Germinal center (tissue), 1 donor: ENCODE measurements at places on chromosomes 13 and 19.

DNA sequence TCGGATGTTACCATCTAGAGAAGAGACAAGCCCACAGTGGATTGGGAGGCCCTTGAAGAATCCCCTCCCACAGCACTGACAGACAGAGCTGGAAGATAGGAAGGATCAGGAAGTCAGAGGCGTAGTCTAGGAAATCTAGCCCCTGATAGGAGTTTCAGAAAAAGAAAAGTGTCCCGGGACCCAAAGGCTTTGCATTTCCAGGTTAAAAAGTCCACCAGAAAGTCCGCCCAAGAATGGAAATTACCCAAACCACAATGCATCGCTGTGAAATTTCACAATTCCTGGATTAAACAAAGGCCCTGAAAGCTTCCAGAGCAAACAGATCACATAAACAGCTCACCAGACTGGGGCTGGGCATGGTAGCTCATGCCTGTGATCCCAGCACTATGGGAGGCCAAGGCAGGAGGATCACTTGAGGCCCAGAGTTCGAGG lies 146.9 kb downstream of the KDM4B start:
- no peak for DNase-seq

DNA sequence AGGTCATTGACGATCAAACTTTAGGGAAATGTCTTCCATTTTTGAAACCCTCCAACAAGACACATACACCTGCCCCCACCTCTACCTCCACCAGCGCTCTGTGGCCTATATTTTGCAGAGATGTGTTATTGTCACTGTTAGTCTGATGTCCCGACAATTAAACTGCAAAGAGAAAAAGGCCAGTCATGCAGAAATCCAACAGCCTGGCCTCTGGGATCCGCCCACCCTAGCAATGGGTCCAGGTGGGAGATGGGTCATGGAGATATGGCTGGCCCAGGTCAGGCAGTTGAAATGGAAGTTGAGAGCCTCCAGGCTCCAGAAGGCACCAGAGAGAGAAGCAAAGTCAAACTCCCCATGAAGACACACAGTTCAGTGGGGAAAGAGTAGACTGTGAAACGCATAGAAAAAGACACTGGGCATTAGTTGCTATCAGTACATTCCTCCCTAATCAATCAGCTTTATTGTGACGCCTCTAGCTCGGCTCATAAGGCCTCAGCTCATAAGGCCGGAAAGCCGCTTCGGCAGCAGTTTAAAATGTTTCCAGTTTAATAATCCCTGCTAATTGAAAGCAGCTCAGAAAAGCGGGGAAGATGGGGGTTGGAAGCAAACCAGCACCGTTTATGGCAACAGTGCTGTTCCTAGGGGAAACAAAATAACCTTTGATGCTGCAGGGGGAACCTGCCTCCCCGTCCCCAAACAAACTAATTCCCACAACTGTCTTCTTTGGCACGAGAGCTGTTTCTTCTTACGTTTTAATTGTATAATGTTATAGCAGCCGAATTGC lies 239.7 kb upstream of the ZNF507 start:
- no peak for DNase-seq

- DNase-seq = no peak
Measured at GRCh38 chr19:14683439-14683838, 6.4 kb upstream of the ZNF333 start.

- no peak for DNase-seq
Measured at GRCh38 chr13:81089371-81090157, 748.6 kb upstream of the SPRY2 start.

- no peak for DNase-seq
Measured at GRCh38 chr19:35240327-35240726, 8.5 kb upstream of the LSR start.

- DNase-seq = peak; percentile 92
Measured at GRCh38 chr19:7925171-7925851, 624 bp downstream of the CTXN1 start.

- DNase-seq = no peak
Measured at GRCh38 chr13:40252676-40253075, 413.8 kb downstream of the FOXO1 start.

DNA sequence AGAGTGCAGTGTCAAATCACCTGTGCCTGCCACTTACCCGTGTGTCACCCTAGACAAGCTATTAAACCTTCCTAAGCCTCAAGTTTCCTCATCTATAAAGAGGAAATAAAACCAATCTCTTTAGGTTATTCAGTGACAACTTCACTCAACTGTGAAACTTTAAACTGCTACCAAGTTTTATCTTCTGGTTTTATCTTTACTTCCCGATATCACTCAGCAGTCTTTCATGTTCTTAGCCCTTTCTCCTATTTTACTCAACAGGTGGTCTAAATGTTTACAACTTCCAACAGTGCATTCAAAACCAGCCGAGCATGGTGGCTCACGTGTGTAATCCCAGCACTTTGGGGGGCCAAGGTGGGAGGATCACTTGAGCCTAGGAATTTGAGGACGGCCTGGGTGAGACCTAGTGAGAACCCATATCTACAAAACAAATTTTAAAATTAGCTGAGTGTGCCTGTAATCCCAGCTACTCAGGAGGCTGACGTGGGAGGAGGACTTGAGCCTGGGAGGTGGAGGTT lies 59.6 kb downstream of the GPALPP1 start:
- peak; percentile 44 for DNase-seq

DNA sequence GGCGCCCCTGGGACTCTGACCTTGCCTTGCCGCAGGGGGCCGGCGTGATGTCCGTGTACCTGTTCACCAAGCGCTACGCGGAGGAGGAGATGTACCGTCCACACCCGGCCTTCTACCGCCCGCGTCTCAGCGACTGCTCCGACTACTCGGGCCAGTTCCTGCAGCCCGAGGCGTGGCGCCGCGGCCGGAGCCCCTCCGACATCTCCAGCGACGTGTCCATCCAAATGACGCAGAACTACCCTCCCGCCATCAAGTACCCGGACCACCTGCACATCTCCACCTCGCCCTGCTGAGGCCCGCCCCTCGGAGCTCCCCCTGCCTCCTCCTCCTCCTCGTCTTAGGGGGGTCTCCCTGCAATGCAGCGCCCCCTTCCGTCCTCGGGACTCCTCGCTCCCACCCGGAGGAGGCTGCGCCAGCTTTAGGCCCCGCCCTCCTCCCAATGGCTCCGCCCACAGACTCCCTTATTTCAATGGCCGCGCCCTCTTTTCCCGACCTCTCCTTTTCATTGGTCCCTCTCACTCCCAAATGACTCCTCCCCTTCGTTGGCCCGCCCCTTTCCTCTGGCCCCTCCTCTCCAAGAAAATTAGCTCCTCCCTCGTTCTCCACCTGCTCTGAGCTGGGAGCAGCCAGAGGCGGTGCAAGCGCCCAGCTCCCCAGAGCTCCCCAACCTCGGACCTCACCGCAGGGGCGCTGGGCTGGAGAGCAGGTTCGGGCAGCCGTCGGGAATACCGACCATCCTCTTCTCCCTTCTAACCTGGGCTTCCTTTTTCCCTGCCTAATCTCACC lies 20.5 kb upstream of the CACNG8 start:
- DNase-seq = no peak

DNA sequence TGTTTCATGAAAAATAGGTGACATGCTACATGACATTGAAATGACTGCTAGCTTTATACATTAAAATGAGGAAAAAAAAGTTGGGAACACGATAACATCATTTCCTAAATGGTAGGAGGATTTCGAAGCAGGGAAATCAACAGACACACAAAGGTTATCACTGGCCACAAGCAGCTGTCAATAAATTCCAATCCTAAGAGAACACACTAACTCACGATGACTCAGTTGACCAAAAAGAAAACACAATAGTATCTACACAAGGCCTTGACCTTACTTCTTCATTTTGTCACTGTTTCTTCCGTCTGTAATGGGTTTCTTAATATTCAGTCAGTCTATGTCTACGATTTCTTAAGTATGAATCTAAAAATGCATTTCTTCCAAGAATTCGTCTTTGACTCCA lies 36.5 kb downstream of the STARD13 start:
- DNase-seq = no peak

DNA sequence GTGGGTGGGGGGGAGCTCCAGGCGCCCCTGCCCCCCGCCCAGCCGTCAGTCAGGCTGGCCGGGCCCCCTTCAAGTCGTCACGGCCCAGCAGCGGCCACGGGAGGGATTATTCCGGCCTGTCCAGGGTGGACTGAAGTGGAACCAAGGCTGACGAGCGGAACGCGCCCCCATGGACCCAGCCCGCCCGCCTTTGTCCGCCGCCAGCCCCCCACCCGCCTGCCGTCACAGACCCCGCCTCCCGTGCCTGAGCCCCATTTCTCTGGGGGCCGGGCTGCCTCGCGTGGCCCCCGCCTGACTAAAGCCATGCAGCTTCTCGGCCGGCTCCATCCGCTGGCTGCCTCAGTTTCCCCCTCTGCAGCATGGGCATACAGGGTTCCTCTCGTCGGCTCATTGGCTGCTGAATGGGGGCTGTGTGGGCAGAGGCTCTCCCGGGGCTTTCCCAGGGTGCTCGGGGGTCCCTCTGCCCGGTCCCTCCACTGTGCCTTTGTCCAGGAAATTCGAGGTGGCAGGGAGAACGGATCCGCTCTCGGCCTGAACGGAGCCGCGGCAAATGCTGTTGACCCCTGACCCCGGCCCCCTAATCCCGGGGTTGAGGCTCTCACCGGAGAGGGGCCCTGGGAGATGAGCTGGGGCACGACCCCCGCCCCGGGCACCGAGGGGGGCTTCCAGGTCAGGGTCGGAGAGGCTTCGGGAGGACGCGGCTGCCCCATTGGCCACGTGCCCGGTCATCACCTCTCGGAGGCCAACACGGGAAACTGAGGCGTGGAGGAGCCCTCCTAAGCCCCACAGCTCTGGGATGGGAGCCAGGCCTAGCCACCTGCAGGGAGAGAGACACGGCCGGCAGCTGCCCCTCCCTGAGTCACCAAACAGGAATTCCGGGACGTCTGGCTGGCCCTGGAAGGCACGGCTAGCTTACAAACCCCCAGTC lies 27.4 kb downstream of the EFNA2 start:
- no peak for DNase-seq

GRCh38 chr13:19567820-19568534 lies 6.6 kb upstream of the TPTE2 start:
- DNase-seq = peak; percentile 18

- no peak for DNase-seq
Measured at GRCh38 chr13:97301382-97302095, 79.4 kb downstream of the MBNL2 start.

GRCh38 chr19:3478409-3479176 lies 1.7 kb downstream of the SMIM24 start:
- peak; percentile 26 for DNase-seq

- DNase-seq = no peak
Measured at GRCh38 chr19:32372726-32373517, 27.5 kb downstream of the ZNF507 start.

DNA sequence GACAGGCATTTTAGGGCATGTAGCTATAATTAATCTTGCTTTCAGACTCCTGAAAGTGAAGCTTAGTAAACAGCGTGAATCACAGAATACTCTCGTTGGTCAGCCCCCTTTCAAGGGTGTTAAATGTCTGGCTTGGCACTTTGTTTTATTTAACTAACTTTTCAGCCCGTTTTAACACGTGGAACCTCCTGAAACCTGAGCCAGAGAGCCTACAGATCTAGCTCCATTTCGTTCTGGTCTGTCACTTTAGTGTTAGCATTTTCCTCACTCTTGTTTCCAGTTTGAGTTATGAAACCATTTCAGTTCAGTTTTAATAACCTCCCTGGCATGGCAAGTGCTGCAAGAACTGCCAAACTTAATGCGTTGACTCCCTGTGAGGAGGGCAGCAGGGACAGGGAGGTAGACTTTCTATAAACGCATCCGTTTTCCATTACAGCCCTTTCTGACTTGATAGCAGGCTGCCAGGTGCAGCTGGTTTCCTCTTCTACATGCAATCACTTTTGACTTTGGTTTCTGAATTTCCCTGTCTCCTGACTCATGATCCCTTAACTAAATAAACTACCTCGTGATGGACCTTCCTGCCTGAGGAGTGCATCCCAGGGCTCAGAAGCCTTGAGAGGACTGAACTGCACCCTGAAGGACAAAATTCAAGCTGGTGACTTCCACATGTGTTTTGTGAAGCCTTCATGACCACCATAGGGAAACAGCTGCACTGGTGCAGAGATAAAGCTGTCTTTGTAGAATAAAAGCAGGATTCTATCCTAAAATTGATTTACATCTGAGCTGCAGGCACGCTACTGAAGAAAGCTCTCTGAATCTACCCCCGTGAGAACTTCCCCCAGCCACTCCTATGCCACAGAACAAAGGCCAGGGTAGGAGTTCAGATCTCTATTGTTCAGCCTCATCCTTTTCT lies 192.6 kb downstream of the DLEU7 start:
- no peak for DNase-seq

DNA sequence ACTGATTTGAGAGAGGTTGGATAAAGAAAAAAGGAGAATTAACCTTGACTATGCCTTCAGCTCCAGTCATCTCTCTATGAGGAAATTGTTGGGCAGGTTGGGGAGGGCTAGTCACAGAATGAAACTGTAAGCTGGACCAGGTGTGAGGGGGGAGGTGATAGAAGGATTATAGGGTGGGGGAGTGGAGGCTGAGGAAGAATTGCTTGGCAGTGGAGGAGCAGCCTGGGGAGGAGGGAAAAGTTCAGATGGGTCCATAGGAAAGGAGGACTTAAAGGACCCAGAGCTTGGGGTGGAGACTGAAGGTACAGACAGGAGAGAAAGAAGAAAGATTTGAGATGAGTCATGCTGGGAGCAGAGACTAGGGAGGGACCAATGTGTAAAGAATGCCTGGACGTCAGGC lies 8.2 kb upstream of the ZNF431 start:
- DNase-seq = no peak

DNA sequence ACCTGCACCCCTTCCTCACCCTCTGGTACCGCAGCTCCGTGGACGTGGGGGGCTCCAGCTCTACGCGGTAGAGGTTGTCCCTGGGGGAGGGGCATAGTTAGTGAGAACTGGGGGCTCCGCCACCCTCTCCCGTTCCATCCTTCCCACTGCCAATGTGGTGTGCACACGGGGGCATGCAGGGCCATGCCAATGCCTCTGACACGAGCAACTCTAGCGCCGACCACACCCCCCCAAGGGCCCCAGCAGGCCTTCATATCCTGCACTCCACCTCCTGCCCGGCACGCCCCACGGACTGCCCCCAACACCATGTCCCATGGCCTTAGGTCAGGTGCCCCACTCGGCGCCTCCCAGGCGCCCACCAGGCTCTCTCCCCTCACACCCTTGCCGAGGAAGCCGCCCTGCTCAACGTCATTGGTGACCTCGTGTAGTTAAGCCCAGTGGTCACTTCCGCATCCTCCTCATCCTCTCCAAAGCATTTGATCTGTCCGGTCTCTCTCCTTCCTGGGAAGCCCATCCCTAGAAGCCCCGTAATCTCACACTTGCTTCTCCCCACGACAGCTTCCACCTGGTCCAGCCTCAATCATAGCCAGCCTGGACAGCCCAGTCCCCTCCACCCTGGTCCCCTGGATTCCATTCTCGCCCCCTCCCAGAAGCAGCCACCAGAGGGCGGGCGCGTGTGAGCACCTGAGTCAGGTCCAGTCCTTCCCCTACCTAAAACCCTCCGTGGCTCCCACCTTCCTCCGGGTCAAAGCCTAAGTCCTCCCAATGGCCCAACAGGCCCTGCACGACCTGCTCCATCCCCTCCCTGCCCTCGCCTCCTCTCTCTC lies 2.1 kb downstream of the SEMA6B start:
- no peak for DNase-seq

- no peak for DNase-seq
Measured at GRCh38 chr13:94251831-94252608, 227.5 kb downstream of the DCT start.

GRCh38 chr19:6352381-6353165 lies 8.8 kb upstream of the CLPP start:
- no peak for DNase-seq

- DNase-seq = peak; percentile 32
Measured at GRCh38 chr19:3132971-3133792, 2.7 kb upstream of the GNA15 start.
